ENCODE measurements at places on chromosomes 11 and 22. TPM values are rescaled to one million over a fixed set of nuclear protein-coding genes. Genes with fewer than 3 reads are reported as not detected.

Gene KRTAP5-11
- not detected for polyA plus RNA-seq

Gene ELMOD1
- polyA plus RNA-seq: 5.3 TPM

Gene HOATZ
- 2.9 TPM for polyA plus RNA-seq

Gene NLRP14
- polyA plus RNA-seq: 0.24 TPM

Gene CYTH4
- polyA plus RNA-seq: 5.3 TPM

Gene FREY1
- 0.33 TPM for polyA plus RNA-seq

Gene LRP4
- 24.2 TPM for polyA plus RNA-seq

Gene MALAT1
- 547 TPM for polyA plus RNA-seq

Gene TTC12
- polyA plus RNA-seq: 41.7 TPM

Gene MTMR3
- polyA plus RNA-seq: 44.7 TPM

Gene MFRP
- 0.06 TPM for polyA plus RNA-seq

Gene NXPE4
- polyA plus RNA-seq: not detected

Gene RASSF10
- 15.2 TPM for polyA plus RNA-seq

Gene LSP1
- polyA plus RNA-seq: 5.4 TPM

Gene TTC28
- polyA plus RNA-seq: 37.1 TPM

Gene IL18
- 1.6 TPM for polyA plus RNA-seq

Gene RFPL2
- not detected for polyA plus RNA-seq

Gene KDM4E
- polyA plus RNA-seq: 0.23 TPM

Gene CHRDL2
- polyA plus RNA-seq: 0.58 TPM

Gene E2F8
- polyA plus RNA-seq: 73.4 TPM
